ENCODE measurements at places on chromosomes 12 and 14.
A peak's percentile ranks its signal among the peaks of the same experiment; 100 is the strongest.

- no peak for DNase-seq
Measured at GRCh38 chr12:5461966-5462365, 30.1 kb downstream of the NTF3 start.

GRCh38 chr12:107144441-107144840, 51.1 kb upstream of the CRY1 start:
- DNase-seq: no peak

DNA sequence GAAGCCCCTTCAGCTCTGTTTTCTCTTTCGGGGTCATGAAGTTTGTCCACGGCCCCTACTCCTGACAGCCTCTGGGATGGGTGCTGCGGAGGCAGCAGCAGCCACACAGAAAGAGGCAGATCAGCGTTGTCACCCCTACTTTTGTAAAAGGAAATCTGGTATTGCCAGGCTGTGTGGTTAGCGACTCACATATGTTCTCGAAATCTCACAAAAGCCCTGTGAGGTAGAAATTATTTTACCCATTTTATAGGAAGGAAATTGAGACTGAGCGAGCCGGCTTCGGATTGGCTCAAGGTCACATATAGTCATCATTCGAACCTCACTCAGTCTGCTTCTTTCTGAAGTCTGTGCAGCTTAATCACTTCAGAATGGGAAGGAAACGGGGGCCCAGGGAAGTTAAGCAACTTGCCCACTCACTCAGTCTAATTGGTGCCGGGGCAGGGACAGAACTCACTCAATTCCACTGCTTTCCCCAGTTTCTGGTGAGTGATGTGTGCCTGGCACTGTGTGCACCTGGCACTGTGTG, 1.1 kb upstream of the CKAP4 start:
- peak; percentile 78 for DNase-seq

GRCh38 chr14:81062816-81063215, 107.4 kb downstream of the TSHR start:
- peak; percentile 43 for DNase-seq

DNA sequence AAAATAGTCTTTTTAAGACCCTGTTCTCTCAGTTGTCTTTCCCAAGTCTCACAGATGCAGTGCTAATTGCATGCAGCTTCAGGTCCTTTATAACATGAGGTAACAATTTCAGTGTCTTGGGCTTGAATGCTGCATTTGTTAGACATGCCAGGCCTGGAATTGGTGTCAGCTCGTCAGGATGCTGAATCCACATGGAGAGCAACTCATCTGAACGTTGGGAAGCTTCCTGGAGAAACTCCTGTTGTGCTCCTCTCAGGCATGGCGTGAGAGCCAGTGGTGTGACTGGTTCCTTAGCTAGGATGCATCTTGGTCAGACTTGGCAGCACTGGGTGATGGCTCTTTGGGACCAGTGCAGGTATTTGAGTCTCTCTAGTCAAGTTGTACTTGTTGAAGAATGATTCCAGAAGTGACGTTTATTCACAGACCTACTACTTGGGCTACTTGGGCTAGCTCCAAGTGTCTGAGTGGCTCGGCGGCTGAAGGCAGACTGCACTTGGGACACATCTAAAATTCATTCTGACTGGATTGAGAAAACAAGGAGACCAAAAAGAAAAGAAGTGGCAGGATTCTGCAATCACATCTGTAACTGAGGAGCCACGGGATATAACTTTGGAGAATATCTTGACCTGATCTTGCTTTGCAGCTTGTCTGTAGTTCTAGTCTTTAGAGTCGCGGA, 134.8 kb upstream of the ARHGAP5 start:
- DNase-seq: no peak

All from activated naive CD4-positive, alpha-beta T cell treated with anti-CD3 and anti-CD28 coated beads for 36 hours (primary cell).